Endothelial cell of umbilical vein (primary cell): ENCODE measurements at places on chromosomes 13 and 19. TPM values are rescaled to one million over a fixed set of nuclear protein-coding genes. Genes with fewer than 3 reads are reported as not detected.
A peak's percentile ranks its signal among the peaks of the same experiment; 100 is the strongest.

DNA sequence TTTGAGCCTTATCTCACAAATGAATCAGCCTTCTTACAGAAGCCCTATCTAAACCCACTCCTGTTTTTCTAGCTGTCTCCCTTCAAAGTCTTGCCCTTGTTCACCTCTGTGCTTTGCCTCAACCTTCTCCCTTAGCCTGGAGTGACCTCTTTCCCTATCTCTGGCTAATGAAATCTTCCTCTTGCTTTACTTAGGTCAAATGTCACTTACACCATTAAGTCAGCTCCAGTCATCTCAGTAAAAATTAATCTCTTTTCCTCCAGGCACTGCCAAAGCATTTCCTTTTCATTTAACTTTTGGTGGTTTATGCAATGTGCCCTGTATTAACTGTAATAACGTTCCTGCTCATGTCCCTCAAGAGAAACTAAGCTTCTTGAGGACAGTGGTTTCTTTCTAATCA lies 596.5 kb upstream of the MIR17HG start:
- no peaks in the 10 kb centered on the region for H3K27me3 ChIP-seq
- no peak overlapping the region for H3K4me3 ChIP-seq
- no peaks in the 10 kb centered on the region for H3K4me1 ChIP-seq
- H3K36me3 ChIP-seq, result no peaks in the 10 kb centered on the region

GRCh38 chr13:25876247-25876646 lies 175.6 kb downstream of the SHISA2 start:
- H3K36me3 ChIP-seq, result no peaks in the 10 kb centered on the region
- peaks cover 2% of the 10 kb centered on the region for H3K27me3 ChIP-seq
- H3K4me1 ChIP-seq, result no peaks in the 10 kb centered on the region
- DNase-seq, result no peak
- no peak overlapping the region for H3K27ac ChIP-seq
- H3K4me3 ChIP-seq, result no peak overlapping the region

GRCh38 chr19:50939596-50939995 lies 13.2 kb downstream of the KLK5 start:
- no peaks in the 10 kb centered on the region for H3K36me3 ChIP-seq
- no peaks in the 10 kb centered on the region for H3K4me1 ChIP-seq
- H3K27me3 ChIP-seq, result no peaks in the 10 kb centered on the region
- no peak overlapping the region for H3K4me3 ChIP-seq

DNA sequence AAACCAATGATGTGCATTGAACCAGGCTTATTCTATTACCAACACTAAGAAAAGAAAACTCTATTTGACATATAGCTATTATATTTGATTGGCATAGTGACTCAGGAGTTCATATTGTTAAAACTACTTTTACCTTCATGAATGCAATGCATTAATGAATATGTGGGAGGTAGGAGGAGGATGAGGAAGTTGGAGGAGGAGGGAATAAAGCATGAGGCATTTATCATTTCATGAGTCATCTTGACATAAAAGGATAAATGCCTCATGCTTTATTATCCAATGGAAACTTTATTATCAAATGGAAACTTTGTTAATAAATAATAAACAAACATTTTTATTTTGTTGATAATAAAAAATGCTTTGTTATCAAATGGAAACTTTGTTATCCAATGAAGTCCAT lies 116.5 kb downstream of the SPRY2 start:
- no peaks in the 10 kb centered on the region for H3K36me3 ChIP-seq
- peak; percentile 56 for DNase-seq
- H3K4me1 ChIP-seq, result peaks cover 4% of the 10 kb centered on the region
- H3K27me3 ChIP-seq, result no peaks in the 10 kb centered on the region
- H3K4me3 ChIP-seq, result no peak overlapping the region

- no peak for DNase-seq
- no peak overlapping the region for H3K27ac ChIP-seq
- no peaks in the 10 kb centered on the region for H3K36me3 ChIP-seq
These were observed 13.0 kb upstream of the KCNN1 start for GRCh38 chr19:17953869-17954268.

The NOVA2 gene
- 34.2 and 35.2 TPM in 2 replicates for total RNA-seq

GRCh38 chr19:15479391-15480345 lies at the start of gene PGLYRP2:
Gene PGLYRP2 (minus strand): TSS chr19:15479501. CDS start chr19:15479371, 130 bp downstream.
- no peaks in the 10 kb centered on the region for H3K27me3 ChIP-seq
- no peaks in the 10 kb centered on the region for H3K36me3 ChIP-seq
- no peak for DNase-seq
- no peaks in the 10 kb centered on the region for H3K4me1 ChIP-seq

GRCh38 chr13:98033277-98034247 lies 80.1 kb downstream of the IPO5 start:
- no peaks in the 10 kb centered on the region for H3K4me1 ChIP-seq
- DNase-seq, result peak; percentile 45
- H3K27ac ChIP-seq, result no peak overlapping the region
- H3K36me3 ChIP-seq, result no peaks in the 10 kb centered on the region
- no peaks in the 10 kb centered on the region for H3K27me3 ChIP-seq
- H3K4me3 ChIP-seq, result no peak overlapping the region

- H3K36me3 ChIP-seq, result no peaks in the 10 kb centered on the region
- H3K27ac ChIP-seq, result no peak overlapping the region
- no peaks in the 10 kb centered on the region for H3K4me1 ChIP-seq
- H3K4me3 ChIP-seq, result no peak overlapping the region
- no peak for DNase-seq
These were observed 1.6 kb downstream of the ZNF730 start for GRCh38 chr19:23118400-23118799.

The VN1R2 gene
- total RNA-seq, result not detected in 2 replicates

- H3K4me3 ChIP-seq, result no peak overlapping the region
- H3K27ac ChIP-seq, result no peak overlapping the region
- no peaks in the 10 kb centered on the region for H3K27me3 ChIP-seq
These were observed 342.0 kb downstream of the TEX29 start for GRCh38 chr13:111662451-111662850.

The LAIR1 gene
- total RNA-seq, result not detected in 2 replicates

DNA sequence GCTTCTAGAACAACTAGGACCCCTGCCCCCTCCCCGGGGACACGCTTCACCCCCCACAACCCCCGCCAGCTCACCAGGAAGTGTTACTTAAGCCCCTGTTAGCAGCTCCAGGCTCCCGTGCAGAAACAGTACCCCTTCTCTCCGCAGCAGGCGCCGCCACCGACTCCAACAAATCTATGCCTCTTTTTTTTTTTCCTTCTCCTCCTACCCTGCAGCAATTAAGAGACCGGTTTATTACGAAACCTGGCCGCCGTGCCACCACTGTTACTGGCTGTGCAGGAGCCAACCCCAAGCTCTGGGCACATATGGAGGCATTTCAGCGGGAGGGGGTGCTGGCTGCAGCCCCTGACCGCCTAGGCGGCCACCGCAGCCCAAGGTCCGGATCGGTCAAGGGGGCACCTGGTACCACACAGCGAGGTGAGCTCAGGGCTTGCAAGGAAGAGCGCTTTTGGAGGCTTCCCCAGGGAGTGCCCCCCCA lies 2.4 kb downstream of the GADD45B start:
- H3K36me3 ChIP-seq, result peaks cover 5% of the 10 kb centered on the region
- DNase-seq, result peak; percentile 60
- H3K4me3 ChIP-seq, result peak overlapping the region; percentile 89
- no peaks in the 10 kb centered on the region for H3K27me3 ChIP-seq
- H3K27ac ChIP-seq, result peak overlapping the region; percentile 32
- H3K4me1 ChIP-seq, result peaks cover 16% of the 10 kb centered on the region

The MPND gene
- 21.1 and 22.1 TPM in 2 replicates for total RNA-seq

The CEACAM7 gene
- not detected in 2 replicates for total RNA-seq

DNA sequence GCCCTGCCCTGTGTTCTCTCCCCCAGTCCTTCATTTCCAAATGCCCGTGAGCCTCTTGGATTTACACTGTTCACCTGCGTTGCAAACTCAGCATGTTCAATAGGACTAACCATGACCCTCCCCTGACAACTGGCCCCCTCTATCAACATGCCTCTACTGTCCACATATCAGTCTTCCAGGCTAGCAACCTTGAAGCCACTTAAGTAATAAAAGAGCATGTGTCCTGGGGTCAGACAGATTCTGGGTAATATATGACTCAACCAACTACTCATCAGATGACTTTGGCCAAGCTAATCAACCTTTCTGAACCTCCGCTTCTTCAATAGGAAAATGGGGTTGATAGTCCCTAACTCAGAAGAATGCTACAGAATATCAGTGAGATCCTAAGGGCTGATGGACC lies 15.1 kb upstream of the PDX1 start:
- no peak overlapping the region for H3K27ac ChIP-seq
- H3K27me3 ChIP-seq, result peaks cover 7% of the 10 kb centered on the region
- H3K36me3 ChIP-seq, result no peaks in the 10 kb centered on the region
- no peak overlapping the region for H3K4me3 ChIP-seq
